Breast epithelium (tissue), 4 donors: ENCODE measurements at places on chromosomes 12 and 14.

DNA sequence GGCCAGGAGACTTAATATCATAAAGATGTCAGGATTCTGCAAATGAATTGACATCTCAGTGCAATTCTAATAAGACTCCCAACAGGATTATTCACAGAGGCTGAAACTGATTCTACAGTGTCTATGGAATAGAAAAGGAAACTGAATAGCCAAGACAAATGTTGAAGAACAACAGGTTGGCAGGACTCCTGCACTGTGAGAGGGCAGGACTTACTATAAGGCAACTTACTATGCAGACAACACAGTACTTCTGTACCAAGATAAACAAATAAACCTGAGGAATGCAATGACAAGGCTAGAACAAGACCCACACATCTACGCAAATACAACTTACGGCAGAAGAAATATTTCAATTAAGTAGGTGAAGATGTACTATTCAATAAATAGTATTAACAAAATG, 132.2 kb upstream of the FKBP4 start:
- DNase-seq: no peak

DNA sequence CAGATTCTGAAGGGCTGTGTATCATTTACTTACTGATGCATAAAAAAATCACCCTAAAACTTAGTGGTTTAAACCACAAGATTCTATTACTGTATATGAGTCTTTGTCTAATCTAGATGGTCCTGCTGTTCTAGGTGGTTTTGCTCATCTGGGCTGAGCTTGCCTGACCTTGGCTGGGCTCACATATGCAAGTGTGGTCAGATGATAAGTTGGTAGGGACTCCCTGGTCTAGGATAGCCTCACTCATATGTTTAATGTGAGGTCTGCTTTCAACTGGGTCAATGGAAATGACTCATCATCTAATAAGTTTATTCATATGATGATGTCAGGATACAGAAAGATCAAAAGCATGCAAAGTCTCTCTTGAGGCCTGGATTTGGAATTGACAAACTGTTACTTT, 887.8 kb downstream of the TRHDE start:
- no peak for DNase-seq

GRCh38 chr12:23959826-23960225, 10.4 kb upstream of the SOX5 start:
- no peak for DNase-seq

DNA sequence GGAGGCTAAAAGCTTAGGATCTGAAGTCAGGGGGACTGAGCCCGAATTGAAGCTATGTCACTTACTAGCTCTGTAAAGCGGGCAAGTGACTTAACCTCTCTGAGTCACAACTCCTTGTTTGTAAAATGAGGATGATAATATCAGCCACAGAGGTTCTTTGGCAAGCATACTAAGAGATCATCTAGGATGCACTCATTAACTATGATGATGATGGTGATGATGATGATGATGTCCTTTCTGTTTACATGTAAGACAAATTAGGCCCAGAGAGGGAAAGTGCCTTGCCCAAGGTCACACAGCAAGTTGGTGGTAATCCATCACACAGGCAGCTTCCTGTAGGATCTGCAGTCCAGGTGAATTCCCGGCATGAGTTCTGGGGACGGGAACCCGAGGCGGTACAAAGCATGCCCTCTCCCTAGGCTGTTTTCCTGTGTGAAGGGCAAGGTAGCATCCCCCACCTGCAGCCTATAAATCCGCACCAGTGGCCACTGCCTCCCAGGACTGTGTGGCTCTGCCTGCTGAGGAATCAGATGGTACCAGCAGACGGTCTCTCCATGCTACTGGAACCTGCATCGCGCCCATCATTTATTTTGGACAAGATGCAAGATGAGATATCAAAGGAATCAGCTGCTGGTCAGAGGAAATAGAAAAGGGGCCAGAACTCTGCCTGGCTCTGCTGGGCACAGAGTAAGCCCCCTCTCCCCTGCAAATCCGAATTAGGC, 55.2 kb downstream of the MAP1LC3B2 start:
- no peak for DNase-seq

GRCh38 chr14:105204206-105204930, 23.3 kb upstream of the NUDT14 start:
- no peak for DNase-seq

- DNase-seq: no peak
Observed at GRCh38 chr14:86055512-86056075, 525.6 kb downstream of the FLRT2 start.

- no peak for DNase-seq
Observed at GRCh38 chr12:132596016-132596415, 14.4 kb downstream of the LRCOL1 start.

- peak; percentile 89 for DNase-seq
Observed at GRCh38 chr12:120394483-120395367, 25.8 kb upstream of the MSI1 start.

DNA sequence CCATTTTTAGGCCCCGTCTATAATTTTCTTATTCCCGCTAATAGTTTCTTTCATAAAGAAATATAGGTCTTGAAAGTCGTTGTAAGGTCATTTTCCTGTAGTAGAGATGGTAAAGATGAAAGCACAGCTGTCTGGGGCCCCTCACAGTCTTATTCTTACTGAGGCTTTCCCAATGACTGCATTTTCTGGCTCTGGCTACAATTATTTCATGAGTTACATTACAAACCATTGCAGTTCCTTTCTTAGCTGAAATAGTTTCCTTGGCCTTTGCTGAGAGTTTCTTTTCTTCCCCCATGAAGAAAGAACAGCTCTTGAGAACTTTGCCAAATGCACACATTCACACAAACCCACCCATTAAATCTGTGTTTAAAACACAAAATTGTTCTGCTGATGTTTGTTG, 113.0 kb downstream of the DYRK2 start:
- no peak for DNase-seq

GRCh38 chr12:106030210-106031071, 108.3 kb downstream of the NUAK1 start:
- no peak for DNase-seq

- no peak for DNase-seq
Observed at GRCh38 chr14:22484632-22485031, 104.4 kb downstream of the DAD1 start.

DNA sequence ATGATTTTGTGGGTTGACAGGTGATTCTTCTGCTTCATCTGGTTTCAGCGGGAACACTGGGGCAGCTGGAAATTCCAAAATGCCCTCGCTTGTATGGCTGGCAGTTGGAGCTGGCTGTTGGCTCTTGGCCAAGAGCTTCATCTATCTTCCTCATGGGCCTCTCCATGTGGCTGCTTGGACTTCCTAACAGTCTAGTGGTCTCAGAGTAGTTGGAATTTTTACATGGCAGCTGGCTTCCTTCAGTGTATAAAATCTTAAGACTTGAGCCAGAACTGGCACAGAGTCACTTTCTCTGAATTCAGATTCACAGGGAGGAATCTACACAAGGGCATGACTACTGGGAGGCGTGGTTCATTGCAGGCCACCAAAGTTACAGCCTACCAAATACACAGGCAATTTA, 204.9 kb upstream of the RMST start:
- DNase-seq: no peak

DNA sequence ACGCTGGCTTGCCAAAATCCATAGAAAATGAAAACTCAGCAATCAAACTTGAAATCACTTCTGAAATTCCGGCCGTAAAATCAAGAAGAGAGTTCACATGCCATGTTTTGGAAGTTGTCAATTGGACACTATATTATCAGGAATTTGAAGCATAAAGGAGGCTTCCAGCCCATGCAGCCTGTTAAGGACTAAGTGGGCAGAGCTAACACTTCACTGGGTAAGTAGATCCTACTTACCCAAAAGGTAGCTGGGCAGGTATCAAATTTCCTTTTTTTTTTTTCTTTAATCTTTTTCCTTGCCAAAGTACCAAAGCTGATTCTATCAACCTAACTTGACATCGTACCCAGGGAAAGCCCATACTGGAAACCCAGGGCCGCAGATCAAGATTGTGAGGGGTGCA, 71.5 kb upstream of the ARHGAP5 start:
- DNase-seq: no peak

GRCh38 chr14:106605548-106606448, 1079.4 kb downstream of the TMEM121 start:
- no peak for DNase-seq

DNA sequence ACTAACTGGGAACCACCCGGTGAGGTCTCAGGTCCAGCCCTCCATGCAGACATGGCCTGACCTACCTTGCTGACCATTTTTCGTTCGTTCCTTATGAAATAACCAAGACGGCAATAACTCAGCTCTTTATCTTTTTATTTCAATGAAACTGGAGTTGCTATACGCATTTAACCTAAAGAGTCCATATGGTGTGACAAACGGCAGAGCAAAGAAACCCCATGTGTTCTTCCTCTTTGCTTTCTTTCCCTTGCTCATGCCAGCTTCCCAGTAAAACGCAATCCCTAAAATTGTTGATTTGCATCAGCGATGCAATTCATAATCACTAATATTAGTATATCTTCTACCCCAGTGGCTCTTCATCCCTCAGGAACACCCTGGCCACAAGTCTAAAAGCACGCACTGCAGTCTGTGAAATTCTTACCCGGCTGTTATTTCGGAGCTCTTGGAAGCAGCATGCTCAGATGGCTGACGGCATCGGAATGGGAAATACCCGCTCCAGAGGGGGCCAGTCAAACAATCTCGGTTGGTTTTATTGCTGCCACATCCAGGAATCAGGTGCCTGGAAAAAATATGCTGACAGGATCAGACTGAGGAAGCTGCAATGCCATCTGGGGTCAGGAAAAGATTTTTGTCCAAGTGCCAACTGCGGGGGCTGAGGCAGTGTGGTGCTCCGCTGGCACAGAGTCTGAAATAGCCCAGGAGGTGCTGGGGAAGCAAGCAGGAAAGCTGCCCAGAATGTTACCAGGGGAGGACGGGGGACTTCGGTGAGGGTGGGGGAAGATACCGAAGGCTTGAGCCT, 28.2 kb upstream of the KCNA1 start:
- no peak for DNase-seq

DNA sequence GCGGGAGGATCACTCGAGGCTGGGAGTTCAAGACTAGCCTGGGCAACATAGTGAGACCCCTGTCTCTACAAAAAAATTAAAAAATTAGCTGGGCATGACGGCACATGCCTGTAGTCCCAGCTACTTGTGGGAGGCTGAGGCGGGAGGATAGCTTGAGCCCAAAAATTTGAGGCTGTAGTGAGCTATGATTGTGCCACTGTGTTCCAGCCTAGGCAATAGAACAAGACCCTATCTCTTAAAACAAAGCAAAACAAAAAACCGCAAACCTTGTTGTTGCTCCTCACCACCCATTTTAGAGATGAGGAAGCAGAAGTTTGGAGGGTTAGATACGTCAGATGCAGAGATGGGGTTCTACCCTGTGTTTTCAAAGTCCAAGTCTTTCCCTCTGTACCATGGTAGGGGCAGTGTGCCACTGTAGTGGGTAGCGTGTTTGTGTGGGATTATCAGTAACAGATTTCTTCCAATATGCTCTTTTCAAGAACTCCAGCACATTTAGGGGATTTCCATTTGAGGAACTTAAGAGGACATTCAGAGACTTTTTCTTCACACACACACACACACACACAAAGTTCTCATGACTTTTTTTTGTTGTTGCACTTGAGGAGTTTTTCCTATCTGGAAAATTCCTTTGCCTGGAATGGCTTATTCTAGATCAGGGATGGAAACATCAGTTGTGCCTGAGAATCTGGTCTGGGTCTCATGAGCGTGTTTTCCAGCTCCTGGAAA, 186.5 kb downstream of the CHST11 start:
- DNase-seq: no peak

DNA sequence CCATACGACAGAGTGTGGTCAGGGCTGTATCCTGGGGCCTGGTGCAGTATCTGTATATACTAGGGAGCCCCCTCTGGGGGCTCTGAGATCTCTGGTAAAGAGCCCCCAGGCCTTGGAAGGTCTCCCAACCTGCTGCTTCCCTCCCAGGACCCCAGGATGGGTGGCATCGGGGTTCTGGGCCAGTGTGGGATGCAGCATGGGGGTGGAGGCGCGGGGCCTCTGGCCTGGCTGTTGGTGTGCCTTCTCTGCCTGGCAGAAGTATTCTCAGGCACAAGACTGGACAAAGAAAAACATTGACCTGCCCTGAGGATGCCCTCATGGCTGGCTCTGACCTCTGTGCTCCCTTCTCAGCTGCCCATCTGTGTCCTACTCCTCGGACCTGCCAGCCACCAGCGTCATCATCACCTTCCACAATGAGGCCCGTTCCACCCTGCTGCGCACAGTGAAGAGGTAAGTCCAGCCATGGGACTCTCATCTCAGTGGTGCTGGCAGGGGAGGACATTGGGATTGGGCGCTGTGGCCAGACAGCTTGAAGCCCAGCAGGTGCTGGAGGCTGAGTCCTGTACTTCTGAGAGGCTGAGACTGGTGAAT, 64.5 kb downstream of the GALNT16 start:
- DNase-seq: no peak

DNA sequence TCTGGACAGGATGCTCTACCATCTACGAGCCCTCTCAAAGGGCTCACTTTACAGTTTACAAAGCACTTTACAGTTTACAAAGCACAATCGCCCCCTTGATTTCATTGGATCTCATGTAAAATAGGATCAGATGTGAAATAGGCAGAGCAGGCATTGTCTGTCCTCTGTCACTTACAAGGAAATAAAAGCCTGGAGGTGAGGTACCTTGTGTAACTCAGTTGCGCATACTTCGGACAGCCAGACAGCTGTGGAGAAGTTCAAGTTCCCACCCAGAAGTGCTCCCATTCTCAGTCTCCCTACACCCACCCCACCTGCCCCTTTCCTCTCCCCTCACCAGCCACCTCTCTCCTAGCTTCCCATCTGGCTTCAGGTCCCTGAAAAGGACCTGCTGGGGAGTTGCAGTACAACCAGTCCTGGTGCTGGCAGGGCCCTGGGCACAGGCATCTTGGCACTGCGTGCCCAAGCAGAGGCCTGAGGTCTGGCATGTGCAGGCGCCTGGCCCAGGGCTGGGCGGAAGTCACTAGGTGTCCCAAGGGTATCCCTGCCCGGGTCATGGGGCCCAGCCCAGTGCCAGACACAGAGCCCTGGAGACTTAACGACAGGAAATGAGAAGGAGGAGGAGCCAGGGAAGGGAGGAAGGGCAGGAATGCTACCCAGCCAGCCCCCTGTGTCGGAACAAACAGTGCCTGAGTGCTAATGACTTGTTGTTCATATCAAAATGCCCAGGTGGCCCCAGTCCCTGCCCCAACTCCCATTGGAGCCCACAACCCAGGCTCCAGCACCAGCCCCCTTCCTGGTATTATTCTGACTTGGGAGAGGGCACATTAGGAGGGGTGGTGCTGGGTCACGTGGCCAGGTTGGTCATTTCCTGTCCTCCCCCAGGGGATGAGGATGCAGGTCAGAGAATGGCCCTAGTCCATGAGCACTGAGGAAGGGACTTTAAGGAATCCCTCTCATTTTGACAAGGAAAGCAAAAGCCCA, 5.4 kb downstream of the RAPGEF3 start:
- peak; percentile 98 for DNase-seq

DNA sequence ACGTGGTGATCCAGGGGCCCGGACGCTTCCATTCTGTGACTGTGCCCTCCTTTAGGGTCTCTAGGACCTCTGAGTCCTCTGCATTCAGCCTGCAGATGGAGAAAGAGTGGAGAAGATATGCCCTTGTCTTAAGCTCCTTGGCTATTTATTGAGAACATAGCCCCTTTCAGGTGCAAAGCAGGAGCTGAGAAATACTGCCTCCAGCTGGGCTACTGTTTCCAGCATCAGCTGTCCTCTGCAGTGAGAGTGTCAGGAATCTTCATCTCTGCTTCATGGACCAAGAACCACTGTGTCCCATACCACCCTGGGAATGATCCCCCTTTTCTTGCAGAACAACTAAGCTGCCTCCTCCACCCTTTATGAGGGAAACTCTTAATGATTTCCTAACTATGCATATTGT, 47.8 kb upstream of the CEP83 start:
- no peak for DNase-seq

- DNase-seq: no peak
Observed at GRCh38 chr12:63238892-63239291, 87.9 kb upstream of the AVPR1A start.

- DNase-seq: no peak
Observed at GRCh38 chr12:4412465-4412864, 33.0 kb upstream of the FGF23 start.
